ENCODE measurements at places on chromosomes 7 and 10.

GRCh38 chr7:97512441-97513207, 219.3 kb upstream of the TAC1 start:
- no peak for DNase-seq

DNA sequence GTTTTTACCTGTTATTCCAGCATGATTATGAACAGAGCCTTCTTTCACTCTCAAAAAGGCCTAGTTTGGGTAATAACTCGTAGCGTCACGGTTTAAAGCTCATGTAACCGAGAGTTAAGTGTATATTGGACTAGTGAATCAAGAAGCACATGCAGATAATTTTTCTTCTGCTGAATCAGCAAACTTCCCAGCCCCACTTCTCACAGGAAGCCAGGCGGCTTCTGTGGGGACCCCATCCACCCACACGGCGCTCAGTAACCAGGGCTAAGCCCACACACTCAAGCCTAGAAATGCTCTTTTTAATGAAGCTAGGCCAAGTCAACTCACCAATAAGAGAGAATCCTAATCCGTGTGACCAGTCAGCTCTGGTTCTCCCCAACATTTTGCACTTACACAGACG, 191.2 kb upstream of the MGMT start:
- no peak for DNase-seq

GRCh38 chr7:74290981-74291441, 1.8 kb downstream of the CLIP2 start:
- no peak for DNase-seq

DNA sequence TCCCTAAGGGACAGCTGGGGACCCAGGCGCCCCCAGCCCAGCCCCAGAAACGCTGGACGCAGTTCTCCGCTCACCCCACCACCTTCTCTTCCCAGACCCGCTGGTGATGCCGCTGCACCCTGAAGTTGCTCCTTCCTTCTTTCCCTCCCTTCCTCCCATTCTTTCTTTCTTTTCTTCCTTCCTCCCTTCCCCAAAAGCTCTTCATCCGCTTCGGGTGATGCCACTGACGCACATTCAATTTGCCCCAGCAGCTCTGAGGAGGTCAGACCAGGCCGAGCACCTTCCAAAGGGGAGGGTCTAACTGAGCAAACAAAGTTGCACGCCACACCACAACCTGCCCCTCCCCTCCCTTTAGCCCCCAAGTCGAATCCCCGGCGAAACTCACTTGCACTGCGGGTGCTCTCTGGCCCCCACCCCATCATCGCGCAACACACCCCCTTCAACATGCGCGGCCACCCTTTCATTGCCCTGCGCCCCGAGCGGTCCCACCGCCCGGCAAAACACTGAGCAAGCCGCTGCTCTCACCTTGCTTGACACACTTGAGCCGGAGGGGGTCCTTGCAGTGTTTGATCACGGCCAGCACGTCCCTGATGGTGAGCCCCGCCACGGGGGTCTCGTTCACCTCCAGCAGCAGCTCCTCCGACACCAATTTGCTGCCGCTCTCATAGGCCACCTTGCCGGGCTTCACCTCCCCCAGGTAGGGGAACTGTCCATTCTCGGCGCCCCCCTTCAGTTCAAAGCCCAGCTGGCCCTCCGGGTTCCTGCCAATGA, 787 bp downstream of the MAGI2 start:
- DNase-seq = peak; percentile 33

GRCh38 chr10:89240519-89240918, 11.1 kb downstream of the LIPA start:
- DNase-seq = no peak

- no peak for DNase-seq
These were observed 29.8 kb downstream of the STRA8 start for GRCh38 chr7:135263321-135263970.

DNA sequence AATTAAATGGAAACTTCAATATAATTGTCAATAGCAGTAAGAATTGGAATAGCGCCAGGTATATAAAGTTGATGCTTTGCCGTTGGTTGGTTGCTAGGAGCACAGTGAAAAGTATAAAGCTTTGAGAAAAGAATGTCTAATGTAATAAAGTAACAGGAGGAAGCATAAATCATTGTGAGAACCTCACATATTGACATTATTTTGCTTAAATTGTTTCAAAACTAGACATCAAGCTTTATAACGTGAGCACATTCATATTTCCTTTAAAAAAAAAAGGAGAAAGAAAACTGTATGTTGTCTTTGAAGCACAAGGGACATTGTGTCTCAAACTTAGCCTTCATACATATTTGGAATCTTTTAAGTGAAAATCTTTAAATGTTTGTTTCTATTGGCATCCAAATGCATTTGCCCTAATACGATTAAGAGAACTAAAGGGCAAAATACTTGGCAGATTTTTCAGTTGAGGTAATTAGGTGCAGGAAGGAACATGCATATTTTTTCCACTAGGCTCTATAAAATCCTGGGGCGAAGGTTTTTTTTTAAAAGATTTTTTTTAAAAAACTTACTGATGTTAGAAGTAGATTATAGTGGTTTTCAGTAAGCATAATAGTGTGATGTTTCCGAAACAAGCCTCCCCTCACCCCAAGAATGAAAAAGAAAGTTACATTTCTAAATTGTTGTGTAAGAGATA, 92.4 kb downstream of the ARID5B start:
- DNase-seq = peak; percentile 34

- DNase-seq = no peak
These were observed 14.2 kb upstream of the PFKP start for GRCh38 chr10:3053155-3053554.

DNA sequence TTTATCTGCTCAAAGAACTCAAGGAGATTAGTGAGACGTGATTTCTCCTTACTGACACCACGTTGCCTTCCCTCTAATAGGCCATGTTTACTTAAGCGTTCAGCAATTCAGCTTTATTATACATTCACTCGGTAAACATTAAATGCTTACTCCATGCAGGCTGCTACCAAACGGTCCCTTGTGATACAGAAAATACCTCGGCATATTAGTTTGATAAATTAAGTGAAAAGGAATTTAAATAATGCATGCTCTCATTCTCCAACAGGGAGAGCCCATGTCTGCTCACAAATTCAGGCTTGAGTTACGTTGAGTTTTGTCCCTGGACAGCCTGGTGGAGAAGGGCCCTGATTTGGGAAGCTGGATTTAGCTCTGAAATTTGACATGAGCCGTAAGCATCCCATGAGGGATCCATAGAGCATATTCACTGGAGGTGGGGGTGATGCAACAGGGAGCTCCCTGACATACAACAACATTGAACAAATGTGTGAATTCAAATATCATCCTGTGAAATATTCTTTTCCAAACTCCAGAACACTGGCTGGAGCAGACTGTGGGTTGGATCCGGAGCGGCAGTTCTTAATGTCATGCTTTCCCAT, 86.3 kb downstream of the TBXAS1 start:
- DNase-seq = peak; percentile 81

GRCh38 chr7:55962014-55962413, 2.4 kb upstream of the NIPSNAP2 start:
- DNase-seq = peak; percentile 27
